ENCODE measurements at places on chromosomes 3 and 15.

- peak; percentile 86 for DNase-seq
Measured at GRCh38 chr15:70269991-70270751, 172.5 kb upstream of the TLE3 start.

DNA sequence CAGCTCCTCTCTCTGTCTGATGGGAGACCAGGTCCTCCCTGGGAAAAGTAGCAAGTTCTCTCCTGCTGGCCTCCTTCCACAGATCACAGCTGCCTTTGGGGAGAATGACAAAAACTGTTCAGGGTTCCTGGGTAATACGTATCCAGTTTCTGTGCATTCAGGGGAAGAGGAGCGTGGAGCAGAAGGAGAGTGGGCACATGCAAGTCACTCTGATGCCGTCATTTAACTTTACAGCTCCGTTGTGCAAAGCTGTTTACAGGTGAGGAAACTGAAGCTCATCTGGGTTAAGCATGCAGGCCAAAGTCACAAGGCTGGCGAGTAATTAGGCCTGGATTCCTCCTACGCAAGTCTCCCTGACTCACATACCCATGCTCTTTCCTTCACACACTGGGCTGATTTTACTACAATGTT, 7.5 kb upstream of the TM4SF1 start:
- no peak for DNase-seq

DNA sequence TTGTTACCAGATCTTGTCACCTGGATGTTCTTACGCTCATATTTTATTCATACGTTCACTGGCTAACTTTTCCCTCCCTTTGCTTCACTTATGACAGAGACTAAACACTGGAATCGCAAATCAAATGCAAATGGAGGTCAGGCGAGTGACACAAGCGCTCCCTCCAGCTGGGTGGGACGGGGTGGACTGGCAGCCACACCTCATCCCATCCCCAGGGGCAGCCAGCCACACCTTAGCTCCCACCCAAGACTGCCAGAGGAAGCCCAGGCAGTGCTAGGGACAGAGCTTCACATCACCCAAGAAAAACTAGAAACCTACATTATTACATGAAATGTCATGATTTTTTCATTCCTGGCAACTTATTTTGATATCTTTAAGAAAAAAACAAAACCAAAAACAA, 366.2 kb downstream of the ERC2 start:
- no peak for DNase-seq

GRCh38 chr3:41441139-41441538, 241.8 kb downstream of the CTNNB1 start:
- DNase-seq, result no peak

GRCh38 chr3:243356-243725, 46.8 kb downstream of the CHL1 start:
- DNase-seq, result peak; percentile 1

DNA sequence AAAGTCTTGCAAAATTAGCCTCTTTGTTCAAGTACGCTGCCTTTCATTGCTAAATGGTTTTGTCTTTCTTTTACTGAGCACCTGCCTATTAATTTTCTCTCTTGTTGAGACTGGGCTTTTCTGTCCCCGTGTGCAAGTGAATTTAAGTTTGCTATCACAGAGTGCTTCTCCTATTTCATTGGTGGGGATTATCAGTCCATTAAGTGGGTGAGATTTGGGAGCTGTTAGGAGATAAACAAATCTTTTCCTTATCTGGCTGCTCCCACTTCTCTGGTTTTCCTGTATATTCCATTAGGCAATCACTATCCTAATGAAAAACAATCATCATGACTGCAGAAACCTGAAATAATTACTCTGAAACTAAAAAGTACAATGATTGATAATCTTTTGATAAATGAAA, 254.2 kb downstream of the NR1D2 start:
- no peak for DNase-seq

DNA sequence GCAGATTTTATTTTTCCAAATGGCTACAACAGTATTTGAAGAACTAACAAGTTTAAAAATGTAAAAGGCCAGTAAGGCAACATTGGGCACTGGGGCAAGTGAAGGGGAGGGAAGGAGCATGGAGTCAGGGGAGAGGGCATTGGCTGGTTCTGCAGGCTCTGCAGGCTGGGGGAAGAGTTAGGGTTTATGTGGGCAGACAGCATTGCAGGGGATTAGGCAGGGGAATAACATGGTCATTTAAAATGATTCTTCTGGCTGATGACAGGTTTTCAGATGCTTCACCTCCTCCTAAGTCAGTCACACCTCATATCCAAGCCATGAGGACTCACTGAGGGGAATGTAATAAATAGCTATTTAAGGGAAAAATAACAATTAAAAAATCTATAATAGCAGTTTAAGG, 52.6 kb downstream of the BTD start:
- no peak for DNase-seq

DNA sequence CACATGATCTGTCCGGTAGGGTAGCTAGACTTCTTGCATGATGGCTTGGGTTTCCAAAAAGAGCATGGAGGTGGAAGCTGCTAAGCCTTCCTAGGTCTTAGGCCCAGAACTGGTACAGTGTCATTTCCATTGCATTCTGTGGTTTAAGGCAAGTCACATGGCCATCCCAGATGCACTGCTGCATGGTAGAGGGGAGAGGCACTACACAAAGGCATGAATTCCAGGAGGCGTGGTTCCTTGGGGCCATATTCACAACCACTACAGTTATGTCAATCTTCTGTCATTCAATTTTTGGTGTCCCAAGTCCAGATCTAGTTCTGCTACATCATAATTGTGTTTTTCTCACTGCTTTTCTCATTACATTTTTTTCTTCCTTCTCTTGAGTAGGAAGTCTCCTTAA, 122.2 kb upstream of the CHRM5 start:
- no peak for DNase-seq

- DNase-seq, result peak; percentile 50
Measured at GRCh38 chr3:139564294-139564861, 24.8 kb upstream of the RBP1 start.
